Stimulated activated naive CD4-positive, alpha-beta T cell treated with Interleukin-2 at 50 U/mL for 16 hours (primary cell): ENCODE measurements at places on chromosomes 16 and 17.

DNA sequence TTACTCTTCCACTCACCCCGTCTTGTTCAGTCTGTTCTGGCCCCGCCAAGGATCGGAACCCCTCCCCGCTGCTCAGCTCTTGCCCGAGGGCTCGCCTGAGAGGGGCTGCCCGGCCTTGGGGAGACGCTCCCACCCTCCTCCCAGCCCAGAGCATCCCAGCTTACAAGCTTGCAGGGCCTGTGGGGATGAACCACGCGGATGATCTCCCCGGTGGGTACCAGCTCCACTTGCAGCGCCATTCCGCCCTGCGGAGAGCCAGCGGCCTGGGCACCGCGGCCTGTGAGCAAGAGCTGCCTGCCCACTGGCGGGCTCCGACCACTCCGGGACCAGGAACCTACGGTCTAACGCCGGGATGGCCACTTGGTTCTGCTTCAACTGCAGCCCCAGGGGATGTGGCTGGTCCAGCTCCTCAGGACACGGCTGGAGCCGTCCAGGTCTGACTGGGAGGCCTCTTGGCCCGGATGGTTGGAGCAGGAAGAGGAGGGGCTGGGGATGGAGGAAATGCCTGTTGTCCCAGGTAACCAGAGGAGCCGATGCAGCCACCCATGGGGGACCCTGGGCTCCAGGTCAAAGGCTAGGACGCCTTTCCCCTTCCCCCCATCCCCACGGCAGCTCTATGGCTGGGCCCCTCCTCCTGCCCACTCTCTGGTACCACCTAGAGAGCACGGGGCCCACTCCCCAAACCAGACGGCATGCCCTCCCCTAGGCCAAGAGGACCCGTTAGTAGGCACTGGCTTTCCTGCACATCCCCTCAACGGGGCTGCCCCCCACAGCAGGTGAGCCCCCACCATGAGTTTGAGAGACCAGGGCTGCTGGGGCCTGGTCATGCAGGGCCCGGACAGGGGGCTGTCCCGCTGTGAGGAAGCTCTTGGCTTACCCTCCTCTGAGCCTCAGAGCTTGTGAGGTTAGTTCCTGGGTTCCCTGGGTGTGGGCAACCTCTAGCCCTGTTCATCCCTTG lies at the start of gene MYO1C:
MYO1C (minus strand) TSS at position 438 of the 958 bp plus-strand sequence; CDS start at position 239, 199 bp downstream.
- DNase-seq: no peak

- no peak for DNase-seq
Measured at GRCh38 chr17:72407336-72407909, 286.6 kb downstream of the SOX9 start.

GRCh38 chr16:2959206-2959605 lies 4.9 kb upstream of the KREMEN2 start:
- no peak for DNase-seq

DNA sequence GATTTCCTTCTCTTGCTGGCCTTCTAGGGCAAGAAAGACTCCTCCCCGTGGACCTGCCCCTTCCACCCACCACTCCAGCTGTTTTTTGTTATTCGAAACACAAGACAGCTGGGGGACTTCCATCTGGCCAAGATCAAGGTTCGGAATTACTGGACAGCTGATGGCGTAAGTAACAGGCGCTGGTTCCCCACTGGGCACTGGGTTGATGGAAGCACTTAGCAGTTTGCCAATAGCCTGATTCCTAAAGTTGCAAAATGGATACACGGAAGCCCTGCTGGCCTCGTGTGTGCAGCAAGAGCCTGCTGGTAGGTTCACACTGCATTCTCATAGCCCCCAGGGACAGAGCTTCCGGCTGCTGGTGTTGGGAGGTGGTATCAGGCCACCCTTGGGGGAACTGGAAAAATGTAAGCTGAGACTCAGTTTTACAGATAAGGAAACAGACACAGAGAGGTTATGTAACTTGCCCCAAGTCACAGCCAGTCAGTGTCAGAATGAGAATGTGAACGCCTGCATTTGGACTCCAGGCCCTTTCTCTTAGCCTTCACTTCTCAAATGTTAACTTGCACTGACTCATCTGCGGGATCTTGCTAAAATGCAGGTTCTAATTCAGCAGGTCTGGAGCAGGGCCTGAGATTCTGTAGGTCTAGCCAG lies 171.7 kb downstream of the KATNIP start:
- DNase-seq: no peak

DNA sequence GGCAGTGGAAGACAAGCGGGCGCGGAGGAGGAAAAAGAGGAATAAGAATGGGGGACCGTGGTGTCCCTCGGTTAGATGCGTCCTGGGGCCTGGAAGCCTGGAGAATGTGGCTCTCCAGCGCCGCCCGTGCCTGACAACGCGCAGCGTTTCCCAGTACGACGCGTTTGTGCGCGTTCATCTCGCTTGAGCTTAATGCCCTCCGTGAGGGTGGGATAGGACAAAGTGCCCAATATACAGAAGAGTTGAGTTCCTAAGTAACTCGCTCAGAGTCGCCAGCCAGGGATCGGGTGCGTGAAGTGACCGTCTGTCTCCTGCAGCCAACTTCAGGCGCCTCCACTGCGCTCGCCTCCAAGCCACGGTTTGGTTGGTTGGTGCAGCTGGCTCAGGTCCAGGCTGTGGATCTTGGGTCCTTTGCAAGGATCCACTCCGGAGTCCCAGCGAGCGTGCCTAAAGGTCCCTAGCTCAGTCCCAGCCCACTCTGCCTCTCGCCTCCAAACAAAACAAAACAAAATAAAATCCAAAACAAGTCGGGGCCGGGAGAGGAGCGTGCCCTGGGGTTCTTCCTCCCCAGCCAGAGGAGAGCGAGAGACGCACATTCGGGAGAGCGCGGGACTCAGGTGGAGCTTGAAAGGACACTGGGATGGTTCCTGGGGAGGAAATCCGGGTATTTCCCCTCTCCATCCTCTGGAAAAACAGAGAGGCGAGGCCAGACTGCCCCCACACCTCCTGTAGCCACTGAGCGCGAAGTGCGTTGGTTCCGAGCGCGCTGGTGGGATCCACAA lies 974 bp downstream of the GALR2 start:
- no peak for DNase-seq
